ENCODE measurements at places on chromosomes 2 and 18.

GRCh38 chr2:14475994-14476393, 156.5 kb upstream of the LRATD1 start:
- DNase-seq: no peak

DNA sequence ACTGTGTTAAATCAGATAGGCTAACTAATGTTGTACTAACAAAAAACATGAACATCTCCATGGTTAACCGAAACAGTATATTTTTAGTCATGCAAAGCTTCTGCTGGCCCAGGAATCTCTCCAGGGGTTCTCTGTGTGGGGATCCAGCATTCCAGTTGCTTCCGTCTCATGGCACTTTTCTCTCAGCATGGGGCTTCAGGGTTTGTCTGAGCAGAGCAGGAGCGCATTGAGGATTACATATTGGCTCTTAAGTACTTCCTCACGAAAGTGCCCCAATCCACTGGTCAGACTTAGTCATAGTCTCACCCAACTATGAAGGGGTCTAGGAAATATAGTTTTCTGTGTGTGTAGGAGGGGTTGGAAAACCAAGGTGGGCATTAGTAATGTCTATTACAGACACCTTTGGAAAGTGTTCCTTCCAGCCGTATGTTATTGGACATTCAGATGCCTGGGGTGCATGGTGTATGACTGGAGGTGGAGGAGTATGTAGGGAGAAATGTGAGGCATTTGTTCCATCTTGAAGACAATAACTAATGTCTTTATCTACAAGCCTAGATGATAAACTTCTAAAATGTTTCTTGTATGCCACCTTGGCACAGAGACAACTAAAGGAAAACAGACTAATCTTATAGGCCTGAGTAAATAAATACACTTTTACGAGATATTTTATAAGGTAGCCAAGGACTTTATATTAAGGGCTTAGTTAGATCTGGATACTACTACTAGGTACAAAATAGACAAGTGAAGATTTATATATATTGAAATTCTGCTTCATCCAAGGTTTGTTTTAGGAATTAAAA, 123.8 kb upstream of the ZEB2 start:
- DNase-seq: peak; percentile 82

GRCh38 chr18:30175061-30175574, 867.4 kb downstream of the DSC3 start:
- no peak for DNase-seq

- no peak for DNase-seq
These were observed 54.8 kb downstream of the RTP5 start for GRCh38 chr2:241924069-241924908.

DNA sequence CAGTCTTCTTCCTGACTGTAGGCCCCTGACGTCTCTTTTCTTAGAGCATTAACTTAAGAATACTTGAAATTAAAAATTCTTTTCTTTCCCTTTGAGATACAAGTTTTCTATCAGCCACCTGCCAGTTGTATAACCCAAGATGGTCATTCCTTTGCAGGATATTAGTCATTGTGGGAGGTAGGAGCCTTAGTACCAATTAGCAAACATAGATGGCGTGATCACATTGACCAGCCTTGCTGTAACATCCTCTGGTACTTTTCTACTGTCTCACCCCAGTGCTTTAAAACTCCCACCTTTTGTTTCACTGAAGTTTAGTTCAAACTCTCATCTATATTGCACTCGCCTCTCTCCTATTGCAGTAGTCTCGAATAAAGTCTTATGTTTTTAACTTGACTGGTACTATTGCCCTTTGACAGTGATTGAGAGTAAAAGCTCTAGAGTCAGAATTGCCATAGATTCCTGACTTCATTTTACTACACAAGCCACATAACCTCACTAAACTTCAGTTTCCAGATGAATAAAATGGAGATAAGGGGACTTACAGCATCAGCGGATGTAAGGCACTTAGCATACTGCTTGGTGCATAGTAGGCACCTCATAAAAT, 74.1 kb downstream of the VRK2 start:
- DNase-seq: no peak

- DNase-seq: no peak
These were observed 258.3 kb downstream of the SETBP1 start for GRCh38 chr18:44938720-44939665.

- peak; percentile 41 for DNase-seq
These were observed 27.5 kb upstream of the SUCLG1 start for GRCh38 chr2:84486441-84487115.

DNA sequence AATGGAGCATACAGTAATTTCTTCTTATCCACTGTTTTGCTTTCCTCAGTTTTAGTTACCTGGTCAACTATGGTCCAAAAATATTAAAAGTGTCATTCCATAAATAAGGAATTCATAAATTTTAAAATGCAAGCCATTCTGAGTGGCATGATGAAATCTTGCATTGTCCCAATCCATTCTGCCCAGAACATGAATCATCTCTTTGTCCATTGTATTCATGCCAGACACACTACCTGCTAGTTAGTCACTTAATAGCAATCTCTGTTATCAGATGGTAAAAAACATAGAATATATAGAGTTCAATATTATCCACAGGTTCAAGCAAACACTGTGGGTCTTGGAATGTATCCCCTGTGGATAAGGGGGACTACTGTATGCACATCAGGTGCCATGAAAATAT, 872.2 kb upstream of the NXPH2 start:
- DNase-seq: no peak

- peak; percentile 19 for DNase-seq
These were observed 598 bp downstream of the CCDC93 start for GRCh38 chr2:118013221-118013723.

DNA sequence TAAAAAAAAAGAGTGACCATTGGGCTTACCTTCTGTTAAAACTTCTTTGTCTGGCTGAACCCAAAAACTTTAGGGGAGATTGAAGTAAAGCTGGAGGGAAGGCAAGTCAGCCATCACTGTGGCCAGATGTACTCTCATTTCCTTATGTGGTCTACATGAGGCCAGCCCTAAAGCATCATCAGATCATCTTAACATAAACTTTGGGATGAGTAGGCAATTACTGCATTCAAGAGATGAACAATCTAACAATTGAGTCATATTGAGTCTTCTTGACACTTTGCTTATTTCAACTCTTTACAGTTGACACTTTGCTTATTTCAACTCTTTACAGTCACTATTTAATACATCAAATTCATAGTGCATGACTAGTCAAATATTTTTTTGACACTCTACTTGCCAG, 155.6 kb downstream of the QPCT start:
- peak; percentile 23 for DNase-seq

GRCh38 chr2:37085731-37086147, 1.4 kb downstream of the GPATCH11 start:
- peak; percentile 8 for DNase-seq

- DNase-seq: no peak
These were observed 75.5 kb upstream of the TXNDC2 start for GRCh38 chr18:9810299-9810698.

- DNase-seq: no peak
These were observed 405.7 kb downstream of the PIK3C3 start for GRCh38 chr18:42360716-42361115.

GRCh38 chr2:71813315-71813714, 334.3 kb downstream of the CYP26B1 start:
- DNase-seq: no peak

- no peak for DNase-seq
These were observed 237.0 kb downstream of the ATAD2B start for GRCh38 chr2:23689891-23690290.

GRCh38 chr2:229163893-229164292, 107.2 kb downstream of the PID1 start:
- DNase-seq: no peak

DNA sequence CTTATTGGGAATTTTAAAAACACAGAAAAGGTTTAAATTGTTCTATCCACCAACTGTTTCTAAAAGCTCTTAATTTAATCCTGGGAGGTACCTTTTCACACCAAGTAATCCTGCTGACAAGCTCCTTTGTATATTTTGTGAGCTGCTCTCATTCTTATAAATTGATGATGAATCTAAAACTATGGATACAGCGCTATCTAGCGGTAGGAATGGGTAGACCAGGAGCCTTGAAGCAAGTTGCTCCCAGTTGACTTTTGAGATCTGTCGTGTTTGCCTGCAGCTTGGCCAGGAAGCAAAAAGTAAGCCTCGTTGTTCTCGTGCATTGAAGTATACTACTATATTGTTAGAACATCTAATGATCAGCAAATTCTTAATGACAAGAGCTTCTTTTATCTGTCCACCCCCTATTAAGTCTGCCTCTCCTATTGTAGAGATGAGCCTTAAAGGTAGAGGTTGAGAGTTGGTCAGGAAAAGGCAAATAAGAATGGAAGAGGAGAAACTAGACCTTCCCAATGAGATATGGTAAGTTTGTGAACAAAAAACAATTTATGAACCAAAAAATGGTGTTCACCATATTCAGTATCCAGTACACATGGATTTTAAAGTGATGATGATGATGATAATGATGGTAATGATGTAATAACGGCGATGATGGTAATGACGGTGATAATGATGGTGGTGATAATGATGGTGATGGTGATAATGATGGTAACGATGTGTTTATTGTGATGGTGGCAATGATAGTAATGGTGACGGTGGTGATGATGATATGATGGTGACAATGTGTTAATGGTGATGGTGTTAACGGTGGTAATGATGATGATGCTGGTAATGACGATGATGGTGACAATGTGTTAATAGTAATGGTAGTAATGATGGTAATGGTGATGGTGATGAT, 212.1 kb upstream of the NCKAP5 start:
- DNase-seq: peak; percentile 88

- DNase-seq: no peak
These were observed 174.4 kb downstream of the DSEL start for GRCh38 chr18:67342159-67342558.

DNA sequence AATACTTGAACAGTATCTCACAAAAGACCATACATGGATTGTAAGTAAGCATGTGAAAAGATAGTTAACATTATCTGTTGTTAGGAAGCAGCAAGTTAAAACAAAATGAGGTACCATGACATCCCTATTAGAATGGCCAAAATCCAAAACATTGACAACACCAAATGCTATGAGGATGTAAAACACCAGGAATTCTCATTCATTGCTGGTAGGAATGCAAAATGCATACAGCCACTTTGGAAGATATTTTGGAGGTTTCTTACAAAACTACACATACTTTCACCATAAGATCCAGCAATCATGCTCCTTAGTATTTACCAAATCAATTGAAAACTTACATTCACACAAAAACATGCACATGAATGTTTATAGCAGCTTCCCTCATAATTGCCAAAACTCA, 30.9 kb upstream of the ICOS start:
- DNase-seq: peak; percentile 52

GRCh38 chr2:104049981-104050380, 803.9 kb upstream of the POU3F3 start:
- DNase-seq: peak; percentile 17

DNA sequence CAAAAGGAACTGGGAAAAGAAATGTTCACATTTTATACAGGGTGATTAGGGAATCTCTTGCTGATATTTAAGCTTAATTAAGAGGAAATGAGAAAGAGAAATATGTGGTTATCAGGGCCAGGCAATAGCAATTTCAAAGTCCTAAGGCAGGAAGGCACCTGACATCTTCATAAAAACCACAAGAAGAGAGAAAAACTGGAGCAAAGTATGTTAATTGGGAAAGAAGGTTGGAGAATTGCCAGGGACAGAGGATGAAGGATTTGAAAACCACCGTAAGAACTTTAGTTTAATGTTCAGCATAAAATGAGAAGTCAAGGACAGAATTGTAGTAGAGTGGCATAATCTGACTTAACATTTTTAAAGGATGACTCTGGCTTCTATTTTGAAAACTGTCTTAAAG, 691.8 kb upstream of the NRXN1 start:
- DNase-seq: peak; percentile 14

DNA sequence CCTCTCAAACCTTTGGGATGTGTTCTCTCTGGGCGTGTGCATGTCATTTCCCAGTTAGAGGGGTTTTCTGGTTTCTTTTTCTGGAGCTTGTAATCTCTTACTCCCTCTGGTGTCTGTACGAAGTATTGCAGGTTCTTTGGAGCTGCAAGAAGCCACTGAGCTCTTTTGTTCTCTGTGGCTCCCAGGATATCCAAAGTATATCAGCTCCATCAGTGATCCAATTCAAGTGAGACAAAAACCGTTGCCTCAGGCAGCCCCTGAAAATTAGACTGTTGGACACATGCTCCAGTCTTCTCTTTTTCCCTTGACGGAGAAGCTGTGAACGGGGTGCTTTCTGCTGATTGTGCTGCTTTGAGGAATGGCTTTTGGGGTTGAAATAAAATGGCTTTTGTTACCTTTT, 59.0 kb upstream of the LDLRAD4 start:
- peak; percentile 74 for DNase-seq

DNA sequence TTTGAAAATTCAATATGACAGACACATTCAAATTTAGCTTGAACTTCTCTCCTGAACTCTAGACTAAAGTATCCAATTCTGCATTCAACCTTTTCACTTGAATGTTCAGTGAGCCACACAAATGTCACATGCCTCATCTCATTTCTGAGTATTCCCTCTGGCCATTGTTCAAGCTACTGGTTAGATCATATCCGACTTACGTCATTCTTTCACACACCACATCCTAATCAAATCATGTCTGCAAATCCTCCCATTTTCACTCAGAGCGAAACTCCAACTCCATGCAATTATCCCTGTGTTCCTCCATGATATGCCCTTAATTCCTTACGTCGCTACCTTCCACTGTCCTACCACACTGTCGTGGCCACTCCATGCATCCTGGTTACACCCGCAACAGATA, 425.1 kb downstream of the CBLN2 start:
- no peak for DNase-seq
